DMS53 (cell line): ENCODE measurements at places on chromosomes 1 and 21.

GRCh38 chr1:112818990-112819689 lies 104.0 kb upstream of the PPM1J start:
- DNase-seq, result no peak

DNA sequence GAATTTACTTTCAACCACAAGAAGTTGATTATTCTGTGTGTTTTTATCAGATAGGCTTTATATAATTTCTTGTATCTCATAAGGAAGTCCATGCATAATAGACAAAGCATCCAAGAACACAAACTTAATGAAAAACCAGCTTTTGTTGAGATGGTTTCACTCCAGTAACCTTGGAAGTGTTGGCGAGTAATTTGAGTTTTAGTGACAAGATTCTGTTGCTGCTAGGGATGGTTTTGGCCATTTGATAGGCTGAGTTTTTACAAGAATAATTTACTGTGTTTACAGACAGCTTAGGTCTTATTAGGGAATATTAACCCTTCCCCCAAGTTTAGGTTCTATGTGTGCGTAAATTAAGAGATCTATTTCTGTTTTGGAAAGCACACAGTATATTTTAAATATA lies 513.6 kb downstream of the USP25 start:
- DNase-seq, result no peak

DNA sequence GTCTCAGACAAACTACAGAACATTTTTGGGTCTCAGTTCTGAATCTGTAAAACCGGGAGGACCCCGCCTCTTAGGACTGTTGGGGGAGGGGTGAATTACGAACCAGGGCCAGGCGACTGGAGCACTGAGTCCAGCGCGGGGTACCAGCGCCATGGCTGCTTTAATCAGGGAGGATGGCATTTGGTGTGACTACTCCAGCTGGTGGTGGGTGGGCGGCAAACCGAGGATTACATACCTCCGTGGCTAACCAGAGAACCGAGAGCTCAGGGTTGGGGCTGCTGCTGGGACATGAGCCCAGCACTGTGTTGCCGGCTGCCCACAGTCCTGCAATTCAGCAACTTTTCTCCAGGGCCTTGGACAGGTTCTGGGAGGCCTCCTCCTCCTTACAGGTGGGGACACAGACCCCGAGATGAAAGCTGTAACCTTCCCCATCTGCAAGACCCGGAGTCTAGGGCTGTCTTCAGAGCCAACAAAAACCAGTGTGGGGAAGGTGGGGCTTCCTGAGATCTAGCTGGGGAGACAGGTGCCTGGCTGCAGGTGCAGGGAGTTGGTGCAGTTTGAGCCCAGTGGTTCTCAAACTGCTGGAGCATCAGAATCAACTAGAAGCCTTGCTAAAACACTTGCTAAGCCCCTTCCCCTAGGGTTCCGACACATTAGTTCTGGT lies 273.5 kb downstream of the FOXD2 start:
- DNase-seq, result no peak

DNA sequence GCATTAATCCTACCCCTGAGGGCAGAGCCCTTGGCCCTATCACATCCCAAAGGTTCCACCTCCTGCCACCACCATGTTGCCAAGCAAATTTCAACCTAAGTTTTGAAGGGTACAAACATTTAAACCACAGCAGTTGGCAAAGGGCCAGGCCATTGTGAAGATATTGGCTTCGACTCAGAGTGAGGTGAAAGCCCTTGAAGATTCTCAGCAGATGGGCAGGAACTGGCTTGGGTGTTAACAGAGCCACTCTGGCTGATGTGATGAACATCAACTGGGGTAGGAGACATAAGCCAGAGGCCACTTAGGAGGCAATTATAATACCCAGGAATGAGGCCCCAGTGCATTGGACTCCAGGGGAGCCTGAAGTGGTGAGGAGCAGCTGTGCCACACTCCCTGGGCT lies 207.7 kb upstream of the KAZN start:
- no peak for DNase-seq

DNA sequence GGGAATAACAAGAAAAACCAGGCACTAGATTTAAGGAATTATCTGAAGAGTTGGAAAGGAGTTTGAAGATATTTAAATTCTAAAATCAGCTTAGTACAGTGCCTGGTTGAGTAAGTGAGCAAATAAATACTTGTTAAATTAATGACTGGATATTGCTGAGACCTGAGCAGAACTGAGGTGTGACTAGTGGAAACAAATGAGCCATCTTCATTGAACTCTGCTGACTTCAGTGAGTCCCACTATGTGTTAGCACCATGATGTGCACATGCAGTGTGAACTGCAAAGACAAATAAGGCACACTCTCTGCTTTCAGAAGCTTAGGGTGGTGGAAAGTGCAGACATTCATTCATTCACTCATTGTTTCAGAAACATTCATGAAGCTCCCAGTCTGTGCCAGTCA lies 48.7 kb downstream of the ELAPOR1 start:
- DNase-seq, result no peak

- DNase-seq, result no peak
Measured at GRCh38 chr1:54163573-54163972, 10.8 kb upstream of the CDCP2 start.

GRCh38 chr1:69765951-69766350 lies 198.2 kb downstream of the LRRC7 start:
- no peak for DNase-seq

- DNase-seq, result no peak
Measured at GRCh38 chr1:235050911-235051360, 77.7 kb downstream of the TOMM20 start.

DNA sequence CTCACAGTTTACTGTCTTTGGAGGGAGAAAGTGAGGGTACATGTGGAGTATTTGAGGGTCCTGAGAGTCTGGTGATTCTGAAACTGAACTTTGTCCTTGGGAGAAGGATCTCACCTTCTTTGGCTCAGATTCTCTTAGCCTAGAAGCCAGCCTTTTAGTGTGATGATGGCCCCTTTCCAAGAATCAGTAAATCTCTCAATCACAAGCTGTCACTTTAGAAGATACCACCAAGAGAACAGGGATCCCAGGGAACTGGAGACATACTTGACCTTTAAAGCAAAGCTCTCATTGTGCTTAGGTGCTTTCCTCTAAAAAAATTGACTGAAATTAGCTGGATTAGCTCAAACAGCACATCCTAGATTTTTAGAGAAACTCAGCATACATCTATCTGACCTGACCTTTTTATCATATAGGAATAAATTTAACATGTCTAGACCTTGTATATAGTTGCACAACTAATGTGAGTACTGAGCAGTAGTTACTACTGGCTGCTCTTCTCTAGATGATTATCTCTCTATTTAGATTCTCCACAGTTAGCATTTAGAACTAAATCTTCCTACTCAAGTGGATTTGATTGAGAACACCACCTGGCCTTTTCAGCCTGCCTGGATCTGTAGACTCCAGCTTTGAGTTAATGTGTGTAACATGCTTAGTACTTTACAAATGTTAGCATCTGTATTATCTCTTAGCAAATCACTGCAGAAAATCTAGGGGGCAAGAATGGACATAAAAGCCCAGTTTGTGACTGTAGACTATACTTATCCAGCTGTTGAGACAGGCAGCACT lies 157.7 kb downstream of the MAST2 start:
- DNase-seq, result peak; percentile 49

- DNase-seq, result peak; percentile 100
Measured at GRCh38 chr1:220487297-220487820, 40.6 kb upstream of the MARK1 start.

- no peak for DNase-seq
Measured at GRCh38 chr1:191977874-191978506, 180.3 kb upstream of the RGS18 start.

DNA sequence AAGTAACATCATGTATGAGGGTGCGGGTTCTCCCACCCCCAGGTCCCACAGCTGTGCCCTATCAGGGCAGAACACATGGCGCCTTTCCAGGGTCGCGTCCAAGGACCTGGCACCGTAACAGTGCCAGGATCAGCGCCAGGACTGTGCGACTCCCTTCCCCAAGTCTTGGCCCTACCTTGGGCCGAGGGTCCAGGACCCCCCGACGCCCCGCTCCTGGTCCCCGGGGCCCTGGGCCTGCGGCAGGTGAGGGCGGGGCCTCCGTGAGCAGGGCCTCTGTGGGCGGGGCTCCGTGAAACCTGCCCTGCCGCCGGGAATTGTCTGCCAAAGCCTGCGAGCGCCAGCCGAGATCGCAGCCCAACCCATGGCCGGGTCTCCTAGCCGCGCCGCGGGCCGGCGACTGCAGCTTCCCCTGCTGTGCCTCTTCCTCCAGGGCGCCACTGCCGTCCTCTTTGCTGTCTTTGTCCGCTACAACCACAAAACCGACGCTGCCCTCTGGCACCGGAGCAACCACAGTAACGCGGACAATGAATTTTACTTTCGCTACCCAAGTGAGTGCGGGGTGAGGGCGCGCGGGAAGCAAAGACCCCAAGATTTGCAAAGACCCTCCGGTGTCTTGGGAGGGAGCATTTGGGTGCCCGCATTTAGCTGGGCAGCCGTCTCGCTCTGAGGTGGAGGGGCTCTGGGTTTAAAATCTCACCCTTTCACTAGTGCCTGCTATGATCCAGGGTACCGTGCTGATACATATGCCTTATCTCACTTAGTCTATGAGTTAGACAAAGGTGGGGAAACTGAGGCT lies at the start of gene RHBG:
Gene RHBG, plus strand, starts transcription at position 323 of the 796 bp plus-strand sequence. Its CDS starts 39 bp downstream, at position 362.
- DNase-seq, result peak; percentile 86

DNA sequence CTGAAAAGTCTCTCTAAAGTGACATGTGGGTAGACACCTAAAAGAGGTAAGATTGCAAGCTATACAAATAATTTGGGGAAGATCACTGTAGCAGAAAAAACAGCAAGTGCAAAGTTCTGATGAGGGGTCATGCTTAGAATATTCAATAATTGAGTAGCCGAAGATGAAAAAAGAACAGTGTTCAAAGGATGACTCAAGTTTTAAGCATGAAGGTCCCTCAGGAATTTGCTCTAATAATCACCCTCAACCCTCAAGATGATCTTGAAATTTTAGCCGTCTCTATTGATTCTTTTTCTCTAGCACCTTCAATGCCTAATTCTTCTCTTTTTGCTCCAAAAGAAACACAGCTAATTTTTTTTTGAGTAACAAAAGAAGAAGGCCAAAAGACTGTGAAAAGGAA lies 190.6 kb upstream of the ZNHIT6 start:
- no peak for DNase-seq

DNA sequence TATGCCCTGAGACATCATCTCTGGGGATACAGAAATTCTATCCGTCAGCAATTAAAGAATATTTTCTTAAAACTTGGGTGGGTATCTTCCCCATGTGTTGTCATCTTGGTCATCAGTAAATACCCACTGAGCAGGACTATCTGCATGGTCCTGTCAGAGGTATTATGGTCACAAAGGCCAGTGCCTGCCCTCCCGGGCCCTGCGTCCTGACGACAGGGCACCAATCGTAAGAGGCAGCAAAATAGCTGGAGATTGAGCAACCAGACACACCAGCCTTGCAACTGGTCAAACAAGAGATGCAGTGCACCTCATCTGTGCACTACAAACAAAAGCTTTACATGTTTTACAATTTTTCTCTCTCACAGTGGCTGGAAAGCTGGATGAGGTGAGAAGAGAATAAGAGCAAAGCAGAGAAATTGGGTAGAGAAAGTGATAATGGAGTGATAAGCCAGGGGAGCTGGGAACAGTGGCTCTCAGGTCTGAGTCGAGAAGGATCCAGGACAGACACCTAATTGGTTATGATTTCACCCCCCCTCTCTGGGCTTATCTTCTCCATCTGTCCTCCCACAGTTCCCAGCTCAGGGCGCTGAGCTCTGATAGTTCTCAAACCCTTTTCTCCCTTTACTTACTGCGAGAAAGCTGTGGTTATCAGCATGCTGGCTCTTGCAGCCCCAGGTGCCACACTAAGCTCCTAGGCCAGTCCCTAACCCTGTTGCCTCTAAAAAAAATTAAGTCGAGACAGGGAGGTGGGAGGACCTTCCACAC lies 8.8 kb upstream of the SRP9 start:
- DNase-seq, result no peak

GRCh38 chr1:221994274-221994698 lies 252.4 kb upstream of the DUSP10 start:
- DNase-seq, result no peak

DNA sequence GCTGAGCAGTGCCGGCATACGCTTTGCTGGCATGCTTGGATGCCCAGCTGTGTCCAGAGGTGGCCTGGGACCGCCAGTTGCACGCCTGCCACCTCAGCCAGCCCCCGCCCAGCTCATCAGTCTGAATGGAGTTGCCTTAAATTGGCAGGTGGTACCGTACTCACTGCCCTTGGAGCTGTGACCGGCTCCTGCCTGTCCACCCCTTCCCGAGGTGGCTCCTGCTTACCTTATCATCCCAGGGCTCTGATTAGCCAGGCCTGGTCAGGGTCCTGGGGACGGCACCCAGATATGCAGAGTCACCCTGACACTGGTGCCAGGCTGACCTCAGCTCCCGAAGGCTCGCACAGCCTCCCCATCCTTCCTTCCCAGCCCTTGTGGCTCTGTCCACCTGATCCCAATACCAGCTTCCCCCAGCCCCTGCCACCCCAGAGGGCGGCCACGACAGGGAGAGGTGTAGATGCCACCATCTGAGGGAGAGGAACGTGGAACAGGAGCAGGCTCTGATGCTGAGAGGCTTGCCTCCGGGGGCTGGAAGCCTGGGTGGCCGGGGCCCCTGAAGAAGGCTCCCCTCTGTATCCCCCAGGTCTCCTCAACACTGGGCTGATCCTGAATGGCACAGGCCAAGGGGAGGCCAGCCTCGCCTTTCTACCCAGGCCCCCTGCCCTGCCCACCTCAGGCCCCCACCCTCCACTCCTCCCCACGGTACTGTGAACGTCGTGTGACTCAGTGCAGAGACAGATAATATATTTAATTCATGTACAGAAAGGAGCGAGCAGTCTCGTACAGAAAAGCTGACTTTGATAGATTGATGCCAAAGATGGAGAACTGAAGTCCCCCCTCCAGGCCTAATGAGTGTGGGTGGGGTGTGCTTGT lies 27.8 kb downstream of the CDK18 start:
- DNase-seq, result no peak

- no peak for DNase-seq
Measured at GRCh38 chr1:82785268-82785790, 984.6 kb downstream of the ADGRL2 start.

DNA sequence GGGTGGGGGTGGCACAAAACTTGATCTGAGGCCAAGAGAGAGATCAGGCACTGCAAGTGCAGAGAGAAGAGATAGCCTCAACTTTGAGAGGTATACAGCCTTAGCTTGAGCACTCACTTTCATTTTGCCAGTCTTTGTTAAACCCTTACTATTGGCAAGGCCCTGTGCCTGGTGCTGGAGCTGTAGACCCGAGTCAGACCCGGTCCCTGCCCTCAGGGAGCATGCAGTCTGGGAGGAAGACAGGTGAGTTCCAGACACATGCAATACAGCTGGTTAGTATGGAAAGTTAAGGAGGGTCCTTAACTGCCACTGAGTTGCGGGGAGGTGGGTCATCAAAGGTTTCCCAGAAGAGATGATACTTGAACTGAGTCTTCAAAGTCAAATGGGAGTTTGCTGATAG lies 31.7 kb downstream of the RAB3B start:
- DNase-seq, result no peak
